Mesenteric fat pad (tissue), 1 donor: ENCODE measurements at places on chromosomes 2 and 18.

GRCh38 chr2:152658221-152658620 lies 59.0 kb downstream of the PRPF40A start:
- DNase-seq, result no peak

DNA sequence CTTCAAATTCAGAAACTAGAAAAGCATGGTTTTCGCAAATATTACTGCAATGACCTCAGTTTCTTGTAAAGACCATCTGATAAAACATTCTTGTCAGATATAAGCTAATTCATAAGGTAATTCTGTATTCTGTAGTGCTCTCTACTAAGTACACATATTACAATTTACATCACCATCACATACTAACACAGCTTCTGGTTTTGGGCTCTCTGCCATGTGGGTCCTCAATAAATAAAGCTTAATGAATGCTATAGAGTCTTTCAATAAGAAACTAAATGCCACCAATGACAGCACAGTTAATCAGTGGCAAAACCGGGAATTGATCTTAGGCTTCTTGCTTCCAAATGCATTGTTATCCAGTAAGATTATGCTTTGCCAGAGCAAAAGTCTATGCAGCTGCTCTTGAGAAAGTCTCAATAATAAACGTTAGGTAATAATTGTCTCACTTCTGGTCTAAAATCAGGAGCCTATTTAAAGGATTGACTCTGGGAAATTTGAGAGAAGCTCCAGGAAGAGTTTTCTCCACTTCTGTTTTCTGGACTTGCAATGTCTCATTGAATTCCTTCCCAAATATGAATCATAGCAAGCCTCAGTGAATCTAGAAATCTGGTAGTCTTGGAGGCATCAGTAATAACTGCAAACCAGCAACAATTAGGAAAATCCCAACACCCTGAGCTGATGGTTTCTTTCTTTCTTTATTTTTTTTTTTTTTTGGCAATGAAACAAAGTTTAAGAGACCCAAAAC lies 67.9 kb upstream of the RAPGEF4 start:
- no peak for DNase-seq

GRCh38 chr2:127086990-127087790 lies 19.8 kb downstream of the BIN1 start:
- DNase-seq, result no peak

DNA sequence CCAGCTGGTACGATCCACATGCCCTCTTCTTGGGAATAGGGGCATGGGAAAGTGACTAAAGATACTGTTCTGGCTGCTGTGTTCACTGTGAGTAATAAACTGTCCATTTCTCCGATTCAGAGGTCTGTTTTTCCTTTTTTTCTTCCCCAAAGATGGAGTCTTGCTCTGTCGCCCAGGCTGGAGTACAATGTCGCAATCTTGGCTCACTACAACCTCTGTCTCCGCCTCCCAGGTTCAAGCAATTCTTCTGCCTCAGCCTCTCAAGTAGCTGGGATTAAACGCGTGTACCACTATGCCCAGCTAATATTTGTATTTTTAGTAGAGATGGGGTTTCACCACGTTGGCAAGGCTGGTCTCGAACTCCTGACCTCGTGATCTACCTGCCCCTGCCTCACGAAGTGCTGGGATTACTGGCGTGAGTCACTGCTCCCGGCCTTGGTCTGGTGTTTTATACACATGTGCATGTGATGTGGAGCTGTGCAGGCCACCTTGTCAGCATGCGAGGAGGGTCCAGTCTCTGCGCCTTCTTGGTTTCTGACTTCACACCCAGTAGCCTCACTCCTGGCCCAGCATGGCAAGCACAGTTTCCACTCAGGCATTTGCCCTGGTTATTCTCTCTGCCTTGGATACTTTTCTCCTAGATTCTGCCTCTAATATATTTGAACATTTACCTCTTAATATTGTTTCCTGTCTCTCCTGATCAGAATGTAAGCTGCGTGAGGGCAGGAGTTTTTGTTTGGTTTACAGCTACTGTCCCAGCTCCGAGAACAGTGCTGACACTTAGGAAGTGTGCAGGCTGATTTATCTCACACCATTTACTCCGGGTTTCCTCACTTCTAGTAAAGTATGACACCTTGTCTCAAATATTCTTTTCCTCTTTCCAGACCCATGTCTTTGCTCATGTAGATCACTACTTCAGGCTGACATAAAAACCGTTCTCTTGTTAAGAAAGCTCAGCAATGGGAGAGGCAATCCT lies 19.7 kb downstream of the PTPN18 start:
- peak; percentile 74 for DNase-seq
